Activated CD8-positive, alpha-beta memory T cell treated with anti-CD3 and anti-CD28 coated beads, Interleukin-2, amount 10 ng/mL, durations not matched to agents 7 days and 5 days (primary cell): ENCODE measurements at places on chromosomes 13 and 19. TPM values are rescaled to one million over a fixed set of nuclear protein-coding genes. Genes with fewer than 3 reads are reported as not detected.

DNA sequence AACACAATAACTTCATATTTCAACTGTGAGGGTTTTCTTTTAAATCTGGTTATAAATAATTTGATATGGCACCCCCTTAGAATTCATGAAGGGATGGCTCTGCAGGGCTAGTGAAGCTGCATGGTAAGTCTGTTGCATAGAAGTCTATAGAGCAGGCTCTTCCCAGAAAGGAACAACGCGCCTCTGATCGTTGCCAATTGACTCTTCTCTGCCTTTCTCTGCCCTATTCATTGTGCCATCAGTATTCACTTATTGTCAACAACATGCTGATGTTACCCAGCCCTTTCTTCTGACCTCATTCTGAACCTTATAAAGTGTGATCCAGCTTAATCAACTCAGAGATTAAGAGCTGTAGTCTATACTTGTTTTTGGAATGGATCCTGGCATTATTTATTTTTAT, 16.3 kb upstream of the DCT start:
- no peak overlapping the region for H3K27ac ChIP-seq
- no peak overlapping the region for H3K4me3 ChIP-seq
- no peak for DNase-seq
- H3K4me1 ChIP-seq, result no peaks in the 10 kb centered on the region

GRCh38 chr19:38700350-38700901, 43.8 kb downstream of the CAPN12 start:
- DNase-seq, result no peak
- H3K36me3 ChIP-seq, result peaks cover 10% of the 10 kb centered on the region
- H3K27ac ChIP-seq, result no peak overlapping the region
- H3K4me1 ChIP-seq, result peaks cover 33% of the 10 kb centered on the region
- no peaks in the 10 kb centered on the region for H3K27me3 ChIP-seq

- H3K27ac ChIP-seq, result no peak overlapping the region
- peaks cover 53% of the 10 kb centered on the region for H3K36me3 ChIP-seq
- no peak for DNase-seq
Observed at GRCh38 chr13:60491531-60491930, 94.5 kb downstream of the TDRD3 start.

GRCh38 chr13:48320891-48321510, 17.4 kb downstream of the RB1 start:
- peak overlapping the region; percentile 15 for H3K27ac ChIP-seq
- no peaks in the 10 kb centered on the region for H3K27me3 ChIP-seq
- peak overlapping the region; percentile 68 for H3K4me3 ChIP-seq
- H3K4me1 ChIP-seq, result peaks cover 31% of the 10 kb centered on the region

- DNase-seq, result no peak
- H3K36me3 ChIP-seq, result no peaks in the 10 kb centered on the region
Observed at GRCh38 chr13:38826182-38826813, 139.4 kb downstream of the FREM2 start.

GRCh38 chr19:47428177-47428894, 9.0 kb upstream of the MEIS3 start:
- H3K36me3 ChIP-seq, result no peaks in the 10 kb centered on the region
- peak; percentile 96 for DNase-seq
- no peak overlapping the region for H3K4me3 ChIP-seq
- H3K4me1 ChIP-seq, result peaks cover 33% of the 10 kb centered on the region
- no peak overlapping the region for H3K27ac ChIP-seq

DNA sequence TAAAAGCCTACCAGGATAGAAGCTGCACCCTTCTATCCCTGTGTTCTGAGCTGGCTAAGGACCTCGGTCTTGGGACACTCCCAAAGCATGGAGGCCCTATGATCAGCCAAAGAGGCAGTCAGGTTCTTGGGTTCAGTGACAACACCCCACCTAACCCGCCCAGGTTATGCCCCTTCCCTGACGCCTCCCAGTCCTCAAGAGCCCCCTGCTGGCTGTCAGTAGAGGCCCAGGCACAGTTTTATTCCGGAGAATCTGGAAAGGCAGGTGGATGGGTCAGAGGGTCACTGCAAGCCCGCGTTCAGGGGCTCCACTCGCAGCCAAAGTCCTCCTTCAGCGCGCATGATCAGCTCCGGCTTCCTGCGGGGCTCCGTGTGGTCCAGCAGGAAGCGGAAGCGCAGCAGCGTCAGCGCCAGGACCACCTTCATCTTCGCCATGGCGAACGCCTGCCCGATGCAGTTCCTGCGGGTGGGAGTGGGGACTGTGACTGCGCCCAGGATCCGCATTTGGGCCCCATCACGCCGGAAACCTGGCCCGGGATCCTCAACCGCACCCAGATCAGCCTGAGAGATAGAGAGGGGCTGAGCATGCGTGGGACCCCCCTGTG, 22.3 kb downstream of the OR10H3 start:
- H3K4me3 ChIP-seq, result no peak overlapping the region
- no peaks in the 10 kb centered on the region for H3K36me3 ChIP-seq
- H3K27ac ChIP-seq, result no peak overlapping the region
- peaks cover 46% of the 10 kb centered on the region for H3K27me3 ChIP-seq
- peaks cover 12% of the 10 kb centered on the region for H3K4me1 ChIP-seq
- DNase-seq, result no peak

The STARD13 gene
- total RNA-seq, result 1.2 TPM

The TRAPPC6A gene
- total RNA-seq, result 50.3 TPM

The ZNF730 gene
- total RNA-seq, result 0.45 TPM

The LSR gene
- total RNA-seq, result 7.2 TPM

The BSG gene
- 206 TPM for total RNA-seq

The LYL1 gene
- total RNA-seq, result 0.64 TPM
